ENCODE measurements at places on chromosomes 2 and 18.

- no peak for DNase-seq
Observed at GRCh38 chr2:129741623-129742022, 237.8 kb upstream of the RAB6C start.

- no peak for DNase-seq
Observed at GRCh38 chr2:56215911-56216310, 32.1 kb downstream of the CCDC85A start.

DNA sequence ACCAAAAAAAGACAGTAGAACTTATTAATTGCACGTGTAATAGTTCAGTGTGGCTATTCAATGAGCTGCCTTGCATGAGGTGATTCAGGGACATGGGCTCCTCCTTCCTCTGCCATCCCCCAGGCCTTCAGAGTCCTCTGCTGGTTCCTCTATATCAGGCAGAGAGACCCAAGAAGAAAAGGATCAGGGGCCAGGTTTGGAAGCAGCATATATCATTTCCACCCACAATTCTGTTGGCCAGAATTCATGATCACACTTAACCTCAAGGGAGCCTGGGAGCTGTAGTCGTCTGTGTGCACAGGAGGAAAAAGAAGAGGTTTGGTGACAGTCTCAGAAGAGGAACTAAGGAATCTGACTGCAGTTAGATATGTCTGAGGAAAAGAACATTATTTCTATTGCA is 114.0 kb upstream of the GLS start:
- DNase-seq: peak; percentile 18

DNA sequence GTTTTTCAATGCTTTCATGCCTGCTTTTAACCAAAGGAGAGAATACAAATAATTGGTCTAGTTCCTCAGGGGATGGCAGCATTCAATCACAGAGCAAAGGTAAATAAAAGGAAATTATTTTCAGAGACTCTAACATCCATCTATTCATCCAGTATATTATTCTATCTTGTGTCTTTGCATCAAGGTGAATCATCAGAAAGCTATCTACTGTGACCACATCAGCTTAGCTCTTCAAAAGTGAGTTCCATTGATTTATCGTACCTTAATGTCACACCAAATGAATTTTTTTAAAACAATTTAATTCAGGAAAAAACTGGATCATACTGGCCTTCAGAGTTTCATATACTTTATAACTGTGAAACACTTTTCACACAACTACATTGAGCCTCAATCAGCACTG is 66.1 kb downstream of the CHN1 start:
- peak; percentile 79 for DNase-seq
